ENCODE measurements at places on chromosomes 11 and 22.

DNA sequence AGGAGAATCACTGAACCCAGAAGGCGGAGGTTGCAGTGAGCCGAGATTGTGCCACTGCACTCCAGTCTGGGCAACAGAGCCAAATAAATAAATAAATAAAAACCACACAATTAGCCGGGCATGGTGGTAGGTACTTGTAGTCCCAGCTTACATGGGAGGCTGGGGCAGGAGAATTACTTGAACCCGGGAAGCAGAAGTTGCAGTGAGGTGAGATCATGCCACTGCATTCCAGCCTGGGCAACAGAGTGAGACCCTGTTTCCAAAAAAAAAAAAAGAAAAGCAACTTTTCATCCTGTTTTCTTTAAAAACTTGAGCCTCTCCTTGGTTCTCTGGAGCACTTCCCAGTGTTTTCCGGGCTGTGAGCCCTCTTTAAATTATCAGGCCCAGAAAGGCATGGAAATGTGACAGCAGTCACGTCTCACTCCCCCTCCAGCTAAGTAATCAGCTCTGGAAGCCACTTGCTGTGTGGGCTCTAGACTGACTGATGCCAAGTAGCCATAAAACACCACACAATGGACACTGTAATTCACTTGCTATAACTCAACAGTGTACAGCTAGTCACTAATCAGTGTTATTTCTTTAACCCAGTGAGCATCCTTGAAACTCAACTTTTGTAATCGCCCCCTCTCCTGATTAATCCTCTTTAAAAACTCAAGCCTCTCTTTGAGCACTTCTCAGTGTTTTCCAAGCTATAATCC is 13.0 kb upstream of the MCHR1 start:
- DNase-seq = no peak

DNA sequence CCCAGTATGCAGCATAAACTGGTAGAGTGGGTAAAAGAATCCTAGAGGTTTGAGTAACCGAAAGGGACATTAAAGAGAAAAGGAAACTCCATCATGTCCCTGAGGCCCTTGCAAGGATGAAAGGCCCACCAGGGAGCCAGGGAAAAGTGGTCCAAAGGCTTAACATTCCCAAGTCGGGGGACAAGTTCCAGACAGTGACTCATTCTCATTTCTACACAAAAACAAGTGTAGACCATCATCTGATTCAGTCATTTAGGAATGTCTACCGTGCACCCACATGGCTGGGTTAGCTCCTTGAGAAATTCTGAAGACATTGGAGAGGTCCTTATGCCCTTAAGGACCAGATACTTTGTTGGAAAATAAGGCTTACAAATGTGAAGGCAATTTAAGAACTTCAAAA is 4.8 kb upstream of the NOX4 start:
- no peak for DNase-seq

- DNase-seq = no peak
Measured at GRCh38 chr11:25350899-25351803, 854.3 kb downstream of the LUZP2 start.

- no peak for DNase-seq
Measured at GRCh38 chr11:2701230-2701629, 1.4 kb upstream of the KCNQ1OT1 start.

- DNase-seq = no peak
Measured at GRCh38 chr11:100805506-100806199, 118.6 kb downstream of the ARHGAP42 start.

DNA sequence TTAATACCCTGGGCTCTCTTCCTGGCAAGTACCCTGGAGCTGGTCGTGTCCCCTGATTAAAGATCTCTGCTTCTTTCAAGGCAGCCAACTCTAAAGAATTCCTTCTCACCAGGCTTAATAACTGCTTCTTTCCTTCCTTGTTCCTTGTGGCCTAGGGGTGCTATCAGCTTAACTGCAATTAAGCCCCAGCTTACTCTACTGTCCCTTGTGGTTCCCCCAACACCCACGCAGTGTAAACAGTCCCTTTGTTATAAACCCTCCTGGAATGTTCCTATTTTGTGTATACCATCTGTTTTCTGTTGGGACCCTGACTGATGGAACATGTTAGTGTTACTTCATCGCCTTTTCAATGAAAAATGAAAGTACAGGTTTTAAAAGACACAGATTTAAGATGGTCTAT is 126.4 kb upstream of the KIRREL3 start:
- no peak for DNase-seq

- DNase-seq = no peak
Measured at GRCh38 chr11:16779436-16779835, 41.0 kb downstream of the C11orf58 start.

DNA sequence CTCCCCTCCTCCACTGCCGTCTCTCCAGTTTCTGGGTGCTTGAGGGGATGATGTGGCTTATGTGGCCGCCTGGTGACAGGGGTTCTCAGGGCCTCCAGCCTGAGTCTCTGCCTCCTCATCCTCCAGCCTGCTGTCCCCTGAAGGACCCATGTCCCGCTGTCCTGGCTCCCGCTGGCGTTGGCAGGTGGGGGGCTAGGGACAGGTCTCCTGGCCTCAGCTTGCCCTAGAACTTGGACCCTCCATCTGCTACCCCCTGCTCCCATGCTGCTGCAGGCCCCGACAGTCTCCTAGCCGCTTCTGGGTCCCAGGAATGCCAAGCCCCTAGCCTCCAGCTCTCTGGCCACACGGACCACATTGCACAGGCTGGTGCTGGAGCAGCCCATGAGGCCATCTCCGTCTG is 13.9 kb upstream of the CELSR1 start:
- no peak for DNase-seq

- no peak for DNase-seq
Measured at GRCh38 chr11:26319906-26320305, 12.0 kb upstream of the ANO3 start.

DNA sequence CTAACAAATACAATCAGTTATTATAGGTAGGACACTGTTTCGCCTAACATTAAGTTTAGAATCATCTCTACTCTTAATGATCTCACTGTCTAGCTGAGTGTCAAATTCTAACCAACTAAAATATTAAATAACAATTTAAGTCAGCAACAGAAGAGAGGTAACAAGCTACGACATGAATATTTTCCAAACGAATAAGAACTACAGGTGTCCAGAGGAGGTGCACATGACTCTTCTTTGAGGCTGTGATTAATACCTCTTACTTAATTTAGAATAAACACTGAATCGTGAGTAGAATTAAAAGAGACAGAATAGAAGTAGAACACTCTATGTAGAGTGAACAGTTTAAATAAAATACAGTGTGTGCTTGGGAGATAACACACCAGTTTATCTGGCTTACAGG is 619.0 kb upstream of the ARHGAP42 start:
- no peak for DNase-seq

DNA sequence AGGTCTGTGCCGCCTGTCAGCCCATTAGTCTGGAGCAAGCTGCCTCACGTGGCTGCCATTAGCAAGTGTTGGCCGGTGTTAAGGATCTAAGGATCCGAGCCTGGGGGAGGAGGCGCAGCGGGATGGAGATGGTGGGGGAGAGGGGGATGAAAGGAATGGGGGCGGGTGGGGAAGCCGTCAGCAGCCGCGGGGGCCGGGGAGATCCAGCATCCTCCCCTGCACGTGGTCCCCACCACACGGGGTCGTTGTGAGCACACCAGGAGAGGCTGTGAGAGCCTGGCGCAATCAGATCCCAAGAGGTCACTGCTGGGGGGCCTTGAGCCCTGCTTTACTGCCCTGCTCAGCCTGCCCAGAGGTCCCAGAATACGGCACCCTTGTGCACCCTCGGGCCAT is 7.3 kb downstream of the CABP7 start:
- no peak for DNase-seq

DNA sequence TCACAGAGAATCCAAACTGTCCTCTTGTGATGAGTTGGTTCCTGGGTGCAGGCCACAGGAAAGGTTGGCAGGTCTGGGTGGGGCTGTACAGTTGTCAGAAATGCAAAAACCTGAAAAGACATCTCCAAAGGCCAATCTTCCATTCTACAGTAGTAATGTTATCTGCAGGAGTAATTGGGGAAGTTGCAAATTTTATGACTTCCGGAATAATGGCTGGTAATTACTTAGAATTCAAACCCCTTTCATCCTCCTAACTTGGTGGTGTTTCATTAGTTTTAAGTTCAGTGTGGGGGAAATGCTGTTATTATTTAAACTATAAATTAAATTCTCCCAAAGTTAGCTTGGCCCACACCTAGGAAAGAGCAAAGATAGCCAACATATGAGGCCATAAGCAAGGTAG is 64.7 kb upstream of the FAT3 start:
- DNase-seq = no peak

GRCh38 chr11:126308271-126308671 is 4.4 kb downstream of the DCPS start:
- DNase-seq = no peak

- DNase-seq = no peak
Measured at GRCh38 chr11:102114032-102114431, 3.8 kb downstream of the YAP1 start.

- no peak for DNase-seq
Measured at GRCh38 chr11:112541140-112542046, 280.7 kb upstream of the PLET1 start.

DNA sequence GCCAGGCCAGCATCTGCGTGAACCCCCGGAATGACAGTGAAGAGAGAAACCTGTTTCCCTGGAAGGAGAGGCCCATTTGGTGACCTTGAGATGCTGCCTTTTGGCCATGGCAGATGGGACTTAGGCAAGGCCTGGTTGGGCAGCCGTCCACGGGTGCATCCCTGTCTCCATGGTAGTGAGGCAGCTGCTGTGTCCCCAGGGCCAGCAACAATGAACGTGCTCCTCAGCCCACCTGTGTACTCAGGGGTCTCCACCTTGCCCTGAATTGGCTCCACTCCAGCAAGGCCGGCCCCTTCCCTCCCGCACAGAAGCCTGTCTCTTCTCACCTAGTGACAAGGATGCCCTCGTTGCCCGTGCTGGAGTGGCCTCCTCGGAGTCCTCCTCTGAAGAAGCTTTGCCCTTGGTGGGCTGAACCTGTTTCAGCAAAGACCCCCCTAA is 441.1 kb downstream of the TBC1D22A start:
- no peak for DNase-seq

DNA sequence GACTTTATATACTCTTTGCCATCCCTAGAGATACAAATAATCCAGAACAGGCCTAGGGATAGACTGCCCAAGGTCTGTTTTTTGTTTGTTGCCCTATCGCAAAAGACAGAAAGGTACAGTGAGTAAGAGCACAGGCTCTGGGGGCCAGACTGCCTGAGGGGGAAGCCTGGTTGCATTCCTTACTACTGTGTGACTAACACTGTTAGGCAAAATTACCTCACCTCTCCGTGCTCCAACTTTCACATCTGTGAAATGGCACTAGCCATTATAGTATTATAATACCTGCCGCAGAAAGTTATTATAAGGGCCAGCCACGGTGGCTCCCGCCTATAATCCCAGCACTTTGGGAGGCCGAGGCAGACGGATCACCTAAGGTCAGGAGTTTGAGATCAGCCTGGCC is 14.5 kb downstream of the SLC35F2 start:
- DNase-seq = no peak

DNA sequence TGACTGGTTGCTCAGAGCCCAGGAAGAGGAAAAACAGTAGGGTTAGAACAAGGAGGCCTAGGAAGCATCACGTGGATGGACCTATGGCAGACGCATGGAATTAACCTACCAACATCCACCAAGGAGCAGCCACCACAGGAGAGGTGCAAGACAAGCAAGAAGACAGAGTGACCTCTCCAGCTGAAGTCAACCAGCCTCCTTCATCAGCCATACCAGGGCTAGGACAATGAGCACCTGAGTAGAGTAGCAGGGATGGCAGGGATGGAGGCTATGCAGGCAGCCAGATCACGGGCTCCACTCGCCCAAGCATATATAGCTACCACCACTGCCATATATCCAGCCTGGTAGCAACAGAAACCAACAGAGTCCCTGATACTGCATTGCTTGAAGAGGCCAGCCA is 202.1 kb upstream of the B3GAT1 start:
- DNase-seq = no peak

DNA sequence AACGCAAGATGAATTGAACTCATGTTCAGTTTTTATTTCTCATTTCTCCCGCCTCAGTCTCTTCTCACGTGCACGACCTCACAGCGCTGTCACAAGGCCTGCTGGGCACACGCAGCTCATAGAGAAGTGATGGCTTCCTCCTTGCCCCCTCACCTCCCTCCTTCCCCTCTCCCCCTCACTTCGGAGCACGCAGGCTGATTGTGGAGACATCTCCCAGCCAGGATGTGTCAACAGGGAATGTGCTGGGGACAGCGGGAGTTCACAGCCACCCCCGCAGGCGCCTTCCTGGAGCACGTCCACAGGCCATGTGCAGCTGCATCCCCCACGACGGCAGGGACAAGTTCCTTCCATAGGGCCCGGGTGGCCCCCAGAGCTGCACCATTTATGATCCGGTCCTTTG is 29.1 kb upstream of the KRTAP5-6 start:
- DNase-seq = no peak

DNA sequence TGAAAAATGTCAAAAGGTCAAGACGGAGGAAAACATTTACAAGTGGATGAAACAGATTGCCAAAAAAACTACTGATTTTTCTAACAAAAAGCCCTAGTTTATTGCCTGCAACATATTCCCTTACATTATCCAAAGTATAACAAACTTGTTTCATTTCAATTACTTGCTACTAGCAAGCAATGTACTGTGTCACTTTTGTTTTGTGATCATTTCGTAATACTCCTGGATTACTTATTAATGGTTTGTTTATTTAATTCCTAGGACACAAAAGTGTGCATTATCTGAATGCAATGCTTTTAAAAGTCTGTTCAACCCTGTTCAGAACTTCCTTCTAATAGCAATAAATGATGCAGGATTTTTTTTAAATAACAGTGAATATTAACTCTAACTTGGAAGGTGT is 50.9 kb downstream of the CCDC34 start:
- DNase-seq = no peak

GRCh38 chr11:114236829-114237228 is 59.4 kb upstream of the NNMT start:
- DNase-seq = no peak

GRCh38 chr22:19706661-19707151 is 7.6 kb upstream of the SEPTIN5 start:
- DNase-seq = no peak

DNA sequence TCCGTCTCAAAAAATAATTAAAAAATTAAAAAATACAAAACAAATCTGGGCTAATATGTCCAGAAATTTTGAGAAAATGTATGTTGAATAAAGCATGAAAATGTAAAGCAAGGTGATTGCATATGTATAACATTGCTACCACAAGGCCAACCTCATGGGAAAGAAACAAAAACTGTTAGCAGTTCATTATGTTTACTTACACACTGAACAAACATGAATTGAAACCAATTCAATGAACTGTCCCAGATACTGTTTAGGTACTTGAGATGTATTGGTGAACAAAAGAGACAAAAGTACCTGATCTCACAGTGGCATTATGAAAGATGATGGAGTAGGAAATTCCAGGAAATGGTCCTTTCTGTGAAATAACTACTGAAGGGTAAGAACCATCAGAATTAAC is 43.8 kb upstream of the IGLL5 start:
- no peak for DNase-seq

- DNase-seq = no peak
Measured at GRCh38 chr11:23399995-23400394, 539.7 kb upstream of the CCDC179 start.

- DNase-seq = no peak
Measured at GRCh38 chr11:128515826-128516778, 71.3 kb downstream of the ETS1 start.

- DNase-seq = no peak
Measured at GRCh38 chr22:50738649-50739227, 734 bp downstream of the ACR start.
